ENCODE measurements at places on chromosomes 12 and 14.

DNA sequence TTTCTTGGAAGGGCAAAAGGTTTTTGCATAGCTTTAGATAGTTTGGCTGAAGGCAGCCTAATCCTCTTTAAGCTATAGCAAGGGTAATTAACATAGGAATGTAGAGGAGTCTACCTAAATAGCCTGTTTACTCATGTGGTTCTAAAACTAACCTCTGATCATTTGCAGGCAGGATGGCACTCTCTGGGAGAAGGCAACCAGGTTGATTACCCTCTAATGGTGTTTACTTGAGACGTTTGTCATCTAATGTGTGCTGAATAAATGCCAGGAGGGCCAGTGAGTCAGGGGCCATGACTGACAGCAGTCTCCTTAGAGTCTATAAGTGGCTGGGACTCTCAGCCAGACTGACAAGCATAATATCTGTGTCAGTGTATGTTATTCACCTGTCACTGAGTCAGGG, 286.4 kb downstream of the PCNX1 start:
- DNase-seq = no peak

- no peak for DNase-seq
Observed at GRCh38 chr12:32296567-32296966, 102.8 kb upstream of the FGD4 start.

DNA sequence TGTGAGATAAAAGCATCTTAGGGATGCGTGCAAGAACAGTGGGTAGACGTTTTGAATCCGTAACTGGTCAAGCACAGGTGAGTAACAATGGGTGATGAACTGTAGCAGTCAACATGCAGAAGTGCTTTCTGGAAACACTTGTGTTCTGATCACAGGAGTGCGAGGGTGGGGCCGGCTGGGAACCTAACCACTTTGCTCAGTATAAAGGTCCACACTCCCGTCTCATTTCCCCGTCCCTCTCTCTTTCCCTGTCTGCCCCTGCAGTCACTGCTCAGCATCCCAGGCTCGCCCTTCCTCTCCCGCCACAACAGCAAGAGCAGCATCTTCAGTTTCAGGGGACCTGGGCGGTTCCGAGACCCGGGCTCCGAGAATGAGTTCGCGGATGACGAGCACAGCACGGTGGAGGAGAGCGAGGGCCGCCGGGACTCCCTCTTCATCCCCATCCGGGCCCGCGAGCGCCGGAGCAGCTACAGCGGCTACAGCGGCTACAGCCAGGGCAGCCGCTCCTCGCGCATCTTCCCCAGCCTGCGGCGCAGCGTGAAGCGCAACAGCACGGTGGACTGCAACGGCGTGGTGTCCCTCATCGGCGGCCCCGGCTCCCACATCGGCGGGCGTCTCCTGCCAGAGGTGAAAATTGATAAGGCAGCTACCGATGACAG, 127.1 kb downstream of the FIGNL2 start:
- DNase-seq = no peak

GRCh38 chr12:109228664-109229063, 80.4 kb downstream of the FOXN4 start:
- no peak for DNase-seq

DNA sequence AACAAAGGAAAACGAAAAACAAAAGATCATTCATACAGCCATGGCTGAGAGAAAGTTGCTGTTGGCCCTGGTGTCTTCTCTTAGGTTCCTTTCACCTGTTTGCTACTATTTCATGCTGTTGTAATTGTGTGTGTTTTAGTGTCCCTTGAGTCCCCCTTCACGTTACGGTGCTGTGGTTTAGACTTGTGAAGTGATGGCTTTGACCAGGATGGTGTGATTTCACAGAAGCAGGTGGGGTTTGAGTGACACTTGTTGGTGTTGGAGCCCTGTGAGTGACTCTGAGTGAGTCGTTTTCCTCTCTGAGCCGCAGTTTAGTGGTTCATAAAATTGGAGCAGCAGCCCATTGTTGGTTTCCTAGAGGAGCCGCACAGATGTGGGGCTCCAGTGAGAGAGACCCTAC, 635.4 kb downstream of the VRK1 start:
- DNase-seq = no peak

GRCh38 chr12:113403435-113404415, at the start of gene SDS:
SDS (minus strand) TSS chr12:113403887; CDS start chr12:113399708, 4,179 bp downstream.
- DNase-seq = no peak

DNA sequence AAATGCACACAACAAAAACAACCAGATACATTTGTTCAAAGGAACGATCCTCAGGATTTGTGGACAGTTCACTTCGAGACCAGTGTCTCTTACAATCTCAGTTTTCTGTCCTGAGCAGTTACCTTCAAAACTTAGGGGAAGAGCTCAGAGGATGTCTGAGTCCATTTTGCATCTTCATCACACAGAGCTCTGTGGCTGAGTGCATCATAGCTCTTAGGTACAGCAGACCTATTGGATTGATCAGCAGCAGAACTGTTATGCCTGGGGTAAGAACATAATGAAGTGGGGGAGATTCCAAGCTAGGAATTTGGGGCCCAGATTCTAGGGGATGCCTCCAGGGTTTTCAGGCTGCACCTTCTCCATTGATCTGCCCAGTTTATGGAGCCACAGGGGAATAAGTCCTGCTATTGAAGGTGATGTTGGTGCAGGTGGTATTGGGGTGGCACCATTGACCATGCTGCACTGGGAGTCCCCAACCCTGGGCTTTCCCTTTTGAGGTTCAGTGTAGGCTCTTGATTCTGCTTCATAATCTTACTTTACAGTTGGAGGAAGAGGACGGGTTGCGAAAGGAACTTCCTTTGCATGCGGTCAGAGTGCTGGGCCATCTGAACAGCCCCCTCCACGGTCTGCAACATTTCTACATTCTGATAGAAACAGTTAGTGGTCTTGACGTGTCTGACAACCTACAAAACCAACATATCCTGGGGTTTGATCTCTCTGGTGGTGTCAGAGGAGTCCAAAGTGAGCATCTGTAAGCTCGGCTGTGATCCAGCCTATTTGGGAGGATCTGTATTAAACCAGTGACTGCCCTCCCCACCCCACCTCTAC, 112.8 kb downstream of the CHST11 start:
- no peak for DNase-seq

DNA sequence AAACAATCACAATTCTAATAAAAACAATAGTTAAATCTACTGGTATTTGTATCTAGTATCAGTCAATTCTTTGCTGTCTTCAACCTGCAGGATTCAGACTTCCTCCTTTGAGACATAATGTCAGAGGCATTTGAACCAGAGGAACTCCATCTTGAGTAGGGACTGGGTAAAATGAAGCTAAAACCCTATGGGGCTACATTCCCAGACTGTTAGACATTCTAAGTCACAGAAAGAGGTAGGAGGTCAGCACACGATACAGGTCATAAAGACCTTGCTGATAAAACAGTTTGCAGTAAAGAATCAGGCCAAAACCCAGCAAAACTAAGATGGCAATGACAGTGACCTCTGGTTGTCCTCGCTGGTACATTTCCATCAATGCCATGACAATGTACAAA, 48.2 kb upstream of the MAP3K9 start:
- no peak for DNase-seq
